ENCODE measurements at places on chromosomes 2 and 18.
A peak's percentile ranks its signal among the peaks of the same experiment; 100 is the strongest.

DNA sequence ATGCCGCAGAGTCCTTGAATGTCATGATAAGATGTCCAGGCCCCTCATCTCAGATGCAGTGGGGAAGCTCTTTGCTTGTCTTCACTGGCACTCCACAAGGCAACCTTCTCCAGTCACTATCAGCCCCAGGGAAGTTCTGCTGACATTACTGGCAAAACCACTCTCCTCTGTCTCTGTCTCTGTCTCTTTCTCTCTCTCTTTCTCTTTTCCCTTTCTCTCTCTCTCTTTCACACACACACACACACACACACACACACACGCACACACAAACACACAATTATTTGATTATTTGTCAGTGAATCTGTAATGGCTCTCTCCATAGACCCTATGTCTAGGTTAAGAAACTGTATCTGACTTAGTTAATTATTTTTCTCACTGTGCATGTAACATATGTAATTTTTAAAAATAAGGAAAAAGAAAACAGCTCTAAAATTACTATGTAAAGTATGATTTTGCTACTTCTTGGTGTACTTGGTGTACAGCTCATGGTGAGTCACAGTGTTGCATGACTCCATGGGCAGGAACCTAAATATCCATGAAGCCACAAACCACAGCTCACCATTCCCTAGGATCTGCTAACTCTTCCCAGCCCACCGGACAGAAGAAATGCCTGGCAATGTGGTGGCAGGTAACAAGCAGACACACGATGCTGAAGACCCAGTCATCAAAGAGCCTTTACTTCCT, 594.9 kb upstream of the ID2 start:
- DNase-seq: no peak

- no peak for DNase-seq
Observed at GRCh38 chr2:73969356-73969755, 15.4 kb upstream of the TET3 start.

- DNase-seq: no peak
Observed at GRCh38 chr2:238255636-238256035, 15.8 kb upstream of the HES6 start.

DNA sequence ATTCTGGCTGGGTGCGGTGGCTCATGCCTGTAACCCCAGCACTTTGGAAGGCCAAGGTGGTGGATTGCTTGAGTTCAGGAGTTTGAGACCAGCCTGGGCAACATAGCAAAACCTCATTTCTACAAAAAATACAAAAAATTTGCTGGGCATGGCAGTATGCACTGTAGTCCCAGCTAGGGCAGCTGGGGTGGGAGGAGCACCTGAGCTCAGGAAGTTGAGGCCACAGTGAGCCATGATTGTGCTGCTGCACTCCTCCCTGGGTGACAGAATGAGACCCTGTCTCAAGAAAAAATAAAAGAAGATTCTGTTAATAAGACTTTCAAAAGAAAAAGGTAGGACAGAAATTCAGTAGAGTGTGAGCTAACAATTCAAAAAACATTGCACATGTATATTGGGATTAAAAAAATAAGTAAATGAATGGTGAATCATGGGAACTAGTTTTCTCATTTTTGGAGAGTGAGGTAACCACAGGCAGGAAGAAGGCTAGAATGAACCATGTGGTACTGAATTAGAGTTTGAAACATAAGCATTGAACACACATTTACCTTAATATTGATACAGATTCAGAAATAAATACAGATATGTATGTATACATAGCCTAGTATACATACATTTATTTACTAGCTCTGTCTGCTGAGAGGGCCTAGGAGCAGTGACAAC, 53.5 kb downstream of the NCOA1 start:
- no peak for DNase-seq

DNA sequence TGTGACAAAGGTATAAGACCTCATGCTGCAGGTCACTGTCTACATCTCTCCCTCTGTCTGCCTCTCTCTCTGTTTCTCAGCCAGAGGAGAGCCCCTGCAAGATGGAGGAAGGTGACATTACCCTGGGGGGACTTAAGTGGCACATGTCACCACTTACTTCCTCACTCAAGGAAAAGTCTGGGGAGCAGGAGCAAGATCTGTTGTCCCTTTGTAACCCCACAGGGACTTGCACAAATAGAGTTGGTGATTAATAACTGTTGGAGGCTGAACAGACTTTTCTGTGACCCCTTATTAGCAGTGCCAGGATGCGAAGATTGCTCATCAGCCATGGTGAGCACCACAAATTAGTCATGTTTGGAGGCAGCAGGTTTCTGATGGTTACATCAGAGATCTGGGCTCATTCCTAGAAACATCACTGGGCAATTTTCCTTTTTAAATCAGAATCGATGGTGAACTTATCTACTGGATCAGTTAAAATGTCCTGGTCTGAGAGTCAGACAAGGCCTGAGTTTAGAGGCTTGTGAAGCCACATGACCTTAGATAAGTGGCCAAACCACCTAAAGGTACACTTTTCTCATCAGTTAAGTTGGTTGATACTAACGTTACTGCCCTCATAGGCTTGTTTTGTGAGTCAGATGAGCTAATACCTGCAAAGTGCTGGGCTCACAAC, 81.2 kb upstream of the LTBP1 start:
- DNase-seq: peak; percentile 17

- no peak for DNase-seq
Observed at GRCh38 chr18:57197261-57197660, 50.4 kb downstream of the BOD1L2 start.

- DNase-seq: no peak
Observed at GRCh38 chr2:120586507-120587278, 149.0 kb upstream of the GLI2 start.

DNA sequence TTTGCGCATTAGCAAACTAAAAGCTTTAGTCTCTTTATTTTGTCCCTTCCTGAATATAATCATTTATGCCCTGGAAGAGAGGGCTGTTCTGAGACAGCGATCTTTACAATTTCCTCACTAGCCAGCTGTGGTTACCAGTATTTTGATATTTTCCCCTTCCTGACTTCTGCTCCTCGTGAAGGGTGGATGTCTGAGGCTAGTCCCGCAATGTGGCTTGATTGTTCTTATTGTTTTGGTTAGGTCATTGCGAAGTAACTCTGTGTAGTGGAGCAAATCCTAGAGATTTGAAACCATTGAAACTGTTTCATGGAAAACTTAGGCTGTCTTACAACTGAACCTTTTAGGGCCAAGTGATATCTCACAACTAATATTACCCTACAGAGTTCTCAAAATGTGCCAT, 2.4 kb downstream of the MRPL33 start:
- DNase-seq: no peak

DNA sequence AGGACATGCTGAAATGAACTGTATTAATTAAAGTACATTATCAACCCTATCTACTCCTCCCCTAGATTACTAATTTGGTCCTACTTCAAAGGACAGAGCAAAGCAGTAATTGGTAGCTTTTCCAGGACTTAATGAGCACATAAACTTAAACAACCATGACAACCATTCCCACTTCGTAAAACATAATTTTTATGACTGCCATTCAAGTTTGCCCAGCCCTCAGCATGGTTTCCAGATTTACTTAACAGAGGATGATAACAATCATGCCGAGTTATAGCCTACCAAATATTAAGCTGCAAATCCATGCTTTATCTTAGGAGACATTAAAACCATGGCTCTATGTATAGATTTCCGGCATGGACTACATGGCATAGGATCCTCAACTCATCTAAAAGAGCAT, 401.1 kb upstream of the CHAC2 start:
- no peak for DNase-seq

DNA sequence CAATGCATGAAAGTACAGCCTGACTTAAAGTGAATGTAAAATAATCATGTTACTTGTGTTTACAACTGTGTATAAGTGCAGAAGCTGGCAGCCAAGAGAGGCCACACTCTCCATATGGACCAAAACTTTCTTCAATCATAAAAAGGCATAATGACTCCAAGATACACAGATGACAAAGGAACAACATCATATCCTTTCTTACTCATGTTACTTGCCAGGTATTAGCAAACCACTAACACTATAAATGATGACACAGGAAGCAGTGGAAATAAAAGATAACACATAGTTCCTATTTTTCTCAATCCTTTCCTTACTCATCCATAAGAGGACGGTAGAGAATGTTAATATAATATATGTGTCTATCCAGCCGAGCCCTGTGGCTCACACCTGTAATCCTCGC, 400.0 kb upstream of the CDH2 start:
- DNase-seq: no peak

GRCh38 chr2:39805936-39806608, 27.0 kb upstream of the THUMPD2 start:
- no peak for DNase-seq

DNA sequence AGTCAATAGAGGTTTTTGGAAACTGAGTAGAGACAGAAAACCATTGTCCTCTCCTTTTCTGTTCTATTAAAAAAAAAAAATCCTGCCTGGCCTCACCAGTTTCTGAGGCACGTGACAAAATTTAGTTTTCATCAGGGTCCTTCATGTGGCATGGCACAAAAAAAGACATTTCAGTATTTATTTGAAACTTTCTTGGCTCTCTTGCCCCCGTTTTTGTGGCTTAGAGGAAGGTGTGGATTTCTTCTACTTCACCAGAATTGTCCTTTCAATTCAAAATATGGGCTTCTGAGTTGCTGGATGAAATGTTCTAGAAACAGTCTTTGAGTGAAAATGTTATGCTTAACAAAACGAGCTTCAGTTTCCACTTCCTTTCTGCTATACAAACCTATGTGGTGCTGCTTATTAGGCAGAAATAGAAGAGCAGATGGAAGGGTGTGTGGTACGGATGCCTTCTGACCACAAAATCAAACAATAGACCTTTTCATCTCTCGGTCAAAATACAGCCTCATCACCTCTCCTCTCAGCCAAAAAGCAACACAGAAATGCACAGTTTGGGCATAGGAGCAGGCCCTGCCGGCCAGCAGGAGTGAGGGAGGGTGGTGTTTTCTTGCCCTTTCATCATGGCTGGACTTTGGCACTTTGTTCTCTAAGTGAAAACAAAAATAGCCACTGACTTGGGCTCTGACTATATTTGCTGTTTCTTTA, 89.2 kb downstream of the SH3RF3 start:
- no peak for DNase-seq

GRCh38 chr2:121489911-121490583, 40.6 kb upstream of the RNU4ATAC start:
- no peak for DNase-seq
